ENCODE measurements at places on chromosomes 5 and 9.
A peak's percentile ranks its signal among the peaks of the same experiment; 100 is the strongest.

DNA sequence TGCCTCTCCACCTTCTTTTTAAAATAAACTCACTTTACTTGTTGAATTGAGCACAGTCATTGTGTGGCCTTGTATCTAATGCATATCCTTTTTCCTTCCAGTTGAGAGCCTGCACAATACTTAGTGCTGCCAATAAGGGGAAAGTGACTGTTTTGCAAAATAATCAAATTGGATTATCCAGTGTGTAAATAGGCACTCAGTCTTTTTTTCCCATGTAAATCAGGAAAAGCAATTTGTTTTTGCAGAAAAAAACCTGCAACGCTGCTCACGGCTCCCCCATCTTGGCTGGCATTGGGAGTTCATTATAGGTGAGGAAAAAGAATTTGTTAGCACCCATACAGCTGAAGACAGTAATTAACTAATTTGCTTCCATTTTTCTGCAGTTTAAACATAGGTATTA is 299.9 kb downstream of the CSNK1G3 start:
- no peak for DNase-seq

- peak; percentile 68 for DNase-seq
Measured at GRCh38 chr9:12415361-12415760, 277.8 kb upstream of the TYRP1 start.

DNA sequence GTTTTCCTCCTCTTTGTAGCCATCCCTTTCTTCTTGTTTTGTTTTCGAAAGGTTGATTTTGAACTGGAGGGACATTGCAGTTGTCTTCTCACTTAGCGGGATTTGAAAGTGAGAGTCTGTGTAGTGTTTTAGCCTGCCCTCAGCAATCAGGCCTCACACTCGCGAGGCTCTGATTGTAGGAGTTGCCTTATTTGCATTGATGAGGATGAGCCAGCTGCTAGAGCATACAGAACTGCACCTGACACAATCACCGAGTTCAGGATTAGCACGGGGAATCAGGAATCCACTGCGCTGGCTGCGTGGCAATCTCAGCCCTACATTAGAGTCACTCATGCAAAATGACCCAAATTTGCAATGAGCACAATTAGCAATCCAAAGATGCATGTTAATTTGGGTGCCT is 122.5 kb upstream of the TMEM161B start:
- no peak for DNase-seq

- DNase-seq, result no peak
Measured at GRCh38 chr5:121033334-121033733, 569.2 kb downstream of the PRR16 start.

DNA sequence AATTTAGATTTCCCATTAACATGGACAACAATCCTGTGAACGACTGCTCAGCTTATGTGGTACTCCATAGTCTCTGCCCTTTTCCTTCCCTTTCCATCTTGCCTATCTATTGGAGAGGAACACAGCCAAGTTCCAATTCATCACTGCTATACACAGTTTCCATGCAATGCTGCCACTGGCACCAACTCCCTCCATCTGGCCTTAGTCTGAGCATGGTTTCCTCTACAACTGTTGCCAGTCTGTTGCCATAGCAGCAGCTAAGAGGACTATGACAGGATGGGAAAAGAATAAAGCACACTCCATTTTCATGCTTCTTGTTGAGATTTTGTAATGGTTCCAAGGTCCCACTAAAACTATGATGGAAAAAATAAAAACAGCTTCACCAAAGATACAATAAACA is 189.0 kb downstream of the HCN1 start:
- DNase-seq, result no peak

DNA sequence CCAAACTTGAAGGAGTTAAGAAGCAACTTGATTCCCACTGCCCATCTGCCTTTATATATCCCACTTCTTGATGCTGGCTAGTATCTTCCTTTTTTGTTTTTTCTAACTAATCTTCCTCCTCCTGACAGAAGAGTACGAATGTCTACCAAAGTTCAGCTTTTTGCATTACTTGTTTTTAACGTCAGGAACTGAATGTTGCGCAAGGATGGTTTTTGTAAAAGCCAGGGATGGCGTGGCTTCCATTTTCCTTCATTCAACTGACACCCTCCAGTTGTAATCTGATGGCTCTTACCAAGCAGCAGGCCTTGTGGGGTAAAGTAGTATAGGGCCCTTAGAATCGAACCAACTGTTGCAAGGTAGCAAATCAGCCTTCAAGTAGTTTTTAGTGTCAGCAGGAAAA is 70.8 kb upstream of the GPR151 start:
- DNase-seq, result no peak

DNA sequence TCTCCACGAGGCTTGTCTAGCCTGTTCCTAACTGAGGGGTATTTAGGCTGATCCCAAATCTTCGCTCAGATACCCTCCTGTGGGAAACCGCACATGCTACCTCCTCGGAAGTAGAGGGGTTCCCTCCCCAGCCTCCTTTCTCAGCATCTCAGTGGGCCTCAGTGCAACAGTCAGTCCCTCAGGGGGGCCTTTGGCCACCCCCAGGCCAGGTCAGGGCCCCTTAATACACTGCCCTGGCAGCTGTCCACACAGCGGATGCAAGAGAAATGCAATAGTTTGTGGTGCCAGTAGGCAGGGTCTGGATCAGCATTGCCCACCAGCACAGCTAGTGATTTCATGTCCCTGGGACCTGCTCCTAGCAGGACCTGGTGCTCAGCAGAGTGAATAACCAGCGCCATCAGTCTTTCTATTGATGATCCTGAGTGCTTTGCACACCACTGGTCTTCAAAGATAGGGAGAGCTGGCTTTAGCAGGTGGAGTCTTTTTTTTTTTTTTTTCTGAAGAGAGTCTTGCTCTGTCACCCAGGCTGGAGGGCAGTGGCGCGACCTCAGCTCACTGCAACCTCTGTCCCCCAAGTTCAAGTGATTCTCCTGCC is 7.5 kb downstream of the PLPP7 start:
- DNase-seq, result no peak

- no peak for DNase-seq
Measured at GRCh38 chr9:126343271-126343700, 16.7 kb downstream of the MVB12B start.

DNA sequence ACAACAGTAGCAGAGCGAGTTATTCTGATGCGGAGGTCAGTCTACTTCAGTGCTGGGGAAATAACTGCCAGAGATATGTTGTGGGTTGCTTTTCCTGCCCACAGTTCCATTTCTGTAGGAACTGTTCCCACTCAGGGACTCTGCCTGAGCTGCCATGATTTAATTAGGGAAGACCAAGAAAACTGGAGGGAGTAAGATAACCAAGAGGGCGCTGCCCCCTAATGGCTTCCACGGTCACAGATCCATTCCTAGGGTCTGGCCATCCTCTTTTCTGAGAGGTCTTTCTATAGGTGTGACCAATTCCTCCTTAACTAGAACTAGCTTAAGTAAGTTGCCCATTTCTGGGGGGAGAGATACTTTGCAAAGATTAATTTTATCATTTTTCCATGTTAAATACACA is 125.9 kb downstream of the APBA1 start:
- peak; percentile 14 for DNase-seq

GRCh38 chr5:7728076-7728475 is 122.9 kb downstream of the CFAP90 start:
- peak; percentile 89 for DNase-seq

DNA sequence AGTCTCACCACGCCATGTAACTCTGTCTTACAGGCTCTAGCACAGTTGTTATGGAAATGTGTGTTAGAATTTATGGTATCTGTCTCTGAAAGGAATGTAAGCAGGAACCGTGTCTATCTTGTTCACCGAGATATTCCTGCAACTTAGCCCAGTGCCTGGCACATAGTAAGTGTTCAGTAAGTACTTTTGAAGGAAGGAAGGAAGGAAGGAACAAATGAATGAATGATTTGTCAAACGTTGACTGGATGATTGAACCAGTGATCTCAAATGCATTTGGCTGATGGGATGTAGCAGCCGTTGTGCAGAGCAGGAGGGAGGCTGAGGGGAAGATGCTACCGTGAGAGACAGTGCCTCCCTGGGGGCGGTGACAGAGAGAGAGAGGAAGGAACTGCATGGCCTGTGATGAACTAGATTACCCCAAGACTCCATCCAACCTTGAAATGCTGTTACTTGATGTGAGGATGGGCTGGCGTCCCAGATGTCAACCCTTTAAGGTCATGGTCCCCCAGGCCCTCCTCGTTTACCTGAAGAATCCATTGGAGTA is 47.5 kb upstream of the PPARGC1B start:
- no peak for DNase-seq

- no peak for DNase-seq
Measured at GRCh38 chr5:62920856-62921255, 342.2 kb downstream of the LRRC70 start.

DNA sequence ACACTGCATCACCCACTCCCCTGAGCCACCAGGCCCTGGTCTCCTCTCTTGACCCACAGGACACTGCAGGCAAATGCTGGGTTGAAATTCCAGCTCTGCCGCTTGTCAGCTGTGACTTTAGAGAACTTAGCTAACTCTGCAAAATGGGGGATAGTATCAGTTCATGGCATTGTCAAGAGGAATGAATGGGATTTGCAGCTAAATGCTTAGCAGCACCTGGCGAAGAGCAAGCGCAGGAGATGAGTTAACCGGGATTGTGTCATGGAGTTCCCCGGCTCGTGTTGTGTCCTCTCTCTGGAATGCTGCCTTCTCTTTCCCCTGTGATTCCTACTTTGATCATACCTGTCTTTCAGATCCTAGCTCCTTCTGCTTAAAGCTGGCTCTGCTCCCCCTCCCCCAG is 67.1 kb downstream of the DAB2IP start:
- no peak for DNase-seq

- DNase-seq, result peak; percentile 11
Measured at GRCh38 chr9:1458503-1458902, 408.3 kb downstream of the DMRT2 start.

DNA sequence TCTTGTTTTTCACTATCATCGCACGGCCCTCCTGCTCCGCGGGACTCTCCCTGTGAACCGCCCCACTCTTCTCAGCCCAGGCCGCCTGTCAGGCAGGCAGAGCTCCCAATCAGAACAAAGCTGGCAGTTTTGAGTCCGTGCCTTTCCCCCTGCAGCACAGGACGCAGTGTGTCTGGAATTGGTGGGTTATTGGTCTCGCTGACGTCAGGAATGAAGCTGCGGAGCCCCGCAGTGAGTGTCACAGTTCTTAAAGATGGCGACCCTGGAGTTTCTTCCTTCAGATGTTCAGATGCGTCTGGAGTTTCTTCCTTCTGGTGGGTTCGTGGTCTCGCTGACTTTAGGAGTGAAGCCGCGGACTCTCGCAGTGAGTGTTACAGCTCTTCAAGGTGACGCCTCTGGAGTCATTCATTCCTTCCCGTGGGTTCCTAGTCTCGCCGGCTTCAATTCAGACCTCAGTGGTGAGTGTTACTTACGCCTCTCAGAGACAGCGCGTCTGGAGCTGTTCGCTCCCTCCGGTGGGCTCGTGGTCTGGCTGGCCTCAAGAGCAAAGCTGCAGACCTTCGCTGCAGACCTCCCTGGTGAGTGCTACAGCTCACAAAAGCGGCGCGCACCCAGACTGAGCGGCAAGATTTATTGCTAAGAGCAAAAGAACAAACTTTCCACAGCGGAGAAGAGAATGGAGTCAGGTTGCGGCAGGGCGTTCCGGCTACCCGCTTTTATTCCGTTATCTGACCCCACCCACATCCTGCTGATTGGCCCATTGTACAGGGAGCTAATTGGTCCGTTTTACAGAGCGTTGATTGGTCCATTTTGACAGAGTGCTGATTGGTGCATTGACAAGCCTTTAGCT is 7.4 kb downstream of the ZDHHC11B start:
- no peak for DNase-seq

GRCh38 chr5:138243794-138244193 is 30.6 kb downstream of the GFRA3 start:
- DNase-seq, result peak; percentile 100

DNA sequence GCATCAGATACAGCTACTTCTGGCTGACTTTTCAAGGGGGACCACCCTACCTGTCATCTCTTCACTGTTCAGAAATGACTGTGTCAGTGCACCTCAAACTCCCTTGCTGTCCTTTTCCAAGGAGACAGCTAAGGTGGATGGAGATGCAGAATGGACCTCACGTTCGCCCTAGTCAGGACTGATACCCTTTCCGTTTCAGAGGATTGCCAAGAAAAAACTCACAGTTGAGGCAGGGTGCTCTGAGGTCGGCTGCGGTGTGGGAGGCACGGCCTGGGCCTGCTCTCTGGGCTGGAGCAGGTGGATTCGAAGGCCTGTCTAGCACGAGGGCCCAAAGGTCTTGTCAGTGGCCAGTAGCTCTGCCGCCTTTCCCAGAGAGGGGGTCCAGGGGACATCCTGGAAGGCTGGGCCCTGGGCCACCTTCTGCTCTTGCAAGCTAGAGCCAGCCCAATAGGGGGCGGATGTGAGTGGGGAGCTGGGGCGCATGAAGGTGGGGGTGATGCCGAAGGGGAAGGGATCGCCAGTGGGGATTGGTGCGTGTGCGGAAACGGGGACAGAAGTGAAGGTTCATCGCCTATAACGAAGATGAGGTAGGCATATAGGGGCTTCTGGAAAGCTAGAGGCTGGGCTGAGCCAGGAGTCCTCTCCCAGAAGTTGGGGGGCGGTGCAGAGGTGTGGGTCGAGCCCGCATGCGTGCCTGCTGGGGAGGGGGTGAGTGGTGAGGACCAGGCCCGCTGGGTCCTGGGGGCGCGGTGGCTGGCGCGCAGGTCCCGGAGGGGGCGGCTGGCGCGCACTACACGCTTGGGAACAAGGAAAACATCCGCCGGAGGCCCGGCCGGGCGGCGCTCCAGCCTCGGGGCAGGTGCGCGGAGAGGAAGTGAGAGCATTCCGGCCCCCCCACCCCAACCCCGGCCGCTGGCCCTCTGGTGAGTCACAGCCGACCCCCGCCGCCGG is 2.5 kb upstream of the MSMP start:
- DNase-seq, result no peak

DNA sequence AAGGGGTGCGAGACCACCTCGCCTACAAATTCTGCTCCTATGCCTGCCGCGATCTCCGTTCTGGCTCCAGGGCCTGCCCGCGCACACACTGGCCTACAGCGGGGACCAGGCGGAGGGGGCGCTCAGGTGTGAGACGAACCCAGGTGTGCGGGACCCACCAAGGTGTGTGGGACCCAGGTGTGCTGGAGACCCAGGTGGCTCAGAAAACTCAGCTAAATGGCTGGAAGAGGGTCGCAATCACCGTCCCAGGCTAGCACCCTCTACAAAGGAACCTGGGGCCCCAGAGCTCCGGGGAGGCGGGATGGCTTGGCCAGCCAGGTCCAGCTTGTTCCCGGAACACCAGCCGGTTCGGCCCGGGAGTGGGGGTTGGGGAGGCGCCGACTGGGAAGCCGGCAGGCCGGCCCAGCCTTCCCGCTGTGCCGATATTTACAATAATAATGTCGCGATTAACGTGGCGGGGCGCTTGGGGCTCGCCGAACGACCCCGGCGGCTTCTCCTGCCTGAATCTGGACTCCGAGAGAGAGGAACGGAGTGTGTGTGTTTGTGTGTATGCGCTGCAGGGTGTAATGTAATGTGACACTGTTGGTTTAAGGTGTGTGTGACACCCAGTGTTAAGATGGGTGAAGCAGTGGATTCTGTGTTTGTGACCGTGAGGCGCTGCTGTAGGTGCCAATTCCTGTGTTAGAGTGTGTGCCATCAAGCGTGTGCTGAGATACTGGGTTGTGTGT is 1.4 kb downstream of the PCDH1 start:
- DNase-seq, result no peak
